Activated gamma-delta T cell (primary cell): ENCODE measurements at places on chromosomes 16 and 17.

DNA sequence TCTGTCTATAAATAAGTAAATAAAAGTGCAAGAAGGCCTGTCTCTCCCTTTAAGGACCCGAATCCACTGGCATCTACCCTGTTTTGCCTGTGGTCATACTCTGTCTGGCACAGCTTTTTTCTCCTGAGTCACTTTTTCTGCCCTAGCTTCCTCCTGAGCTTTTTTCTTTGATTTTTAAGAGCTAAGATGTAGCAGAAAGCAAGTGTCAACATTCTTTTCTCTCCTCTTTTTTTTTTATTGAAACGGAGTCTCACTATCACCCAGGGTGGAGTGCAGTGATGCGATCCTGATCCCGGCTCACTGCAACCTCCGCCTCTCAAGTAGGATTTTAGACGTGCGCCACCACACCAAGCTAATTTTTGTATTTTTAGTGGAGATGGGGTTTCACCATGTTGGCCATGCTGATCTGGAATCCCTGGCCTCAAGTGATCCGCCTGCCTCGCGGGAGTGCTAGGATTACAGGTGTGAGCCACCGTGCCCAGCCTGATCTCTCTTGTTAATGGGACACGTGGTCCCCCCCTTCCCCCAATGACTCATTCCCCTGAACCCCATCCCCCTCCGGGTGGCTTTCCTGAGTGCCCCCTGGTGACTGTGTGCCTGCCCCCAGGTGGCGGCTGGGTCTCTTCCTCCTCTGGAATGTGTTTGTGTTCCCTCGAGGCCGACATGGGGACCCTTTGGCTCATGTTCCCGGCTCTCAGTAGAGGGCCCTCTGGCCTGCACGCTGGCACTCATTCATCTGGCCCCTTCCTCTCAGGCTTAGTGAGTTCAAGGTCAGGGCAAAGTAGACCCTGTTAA is 14.2 kb downstream of the C16orf90 start:
- no peak for DNase-seq

DNA sequence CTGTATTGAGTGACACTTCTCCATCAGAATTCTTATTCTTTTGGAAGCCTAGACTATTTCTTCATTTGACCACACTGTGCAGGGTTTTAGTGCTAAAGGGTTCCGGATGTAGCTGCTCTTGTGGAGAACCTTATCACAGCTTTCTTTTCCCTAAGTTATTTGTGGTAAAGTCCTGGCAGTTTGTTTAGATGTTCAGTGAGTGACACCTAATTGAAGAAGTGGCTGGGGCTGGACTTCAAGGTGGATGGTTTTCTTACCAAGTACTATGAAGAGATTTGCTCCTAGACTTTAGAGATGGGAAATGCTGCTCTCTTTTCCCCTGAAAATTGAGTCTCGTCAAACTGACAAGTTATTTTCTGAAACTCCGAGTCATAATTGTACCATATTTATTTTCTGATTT is 144.0 kb upstream of the TBX2 start:
- no peak for DNase-seq

- DNase-seq = no peak
Measured at GRCh38 chr17:81843713-81844326, 9.0 kb upstream of the PPP1R27 start.

GRCh38 chr17:71085238-71086033 is 916.1 kb downstream of the KCNJ2 start:
- DNase-seq = no peak

DNA sequence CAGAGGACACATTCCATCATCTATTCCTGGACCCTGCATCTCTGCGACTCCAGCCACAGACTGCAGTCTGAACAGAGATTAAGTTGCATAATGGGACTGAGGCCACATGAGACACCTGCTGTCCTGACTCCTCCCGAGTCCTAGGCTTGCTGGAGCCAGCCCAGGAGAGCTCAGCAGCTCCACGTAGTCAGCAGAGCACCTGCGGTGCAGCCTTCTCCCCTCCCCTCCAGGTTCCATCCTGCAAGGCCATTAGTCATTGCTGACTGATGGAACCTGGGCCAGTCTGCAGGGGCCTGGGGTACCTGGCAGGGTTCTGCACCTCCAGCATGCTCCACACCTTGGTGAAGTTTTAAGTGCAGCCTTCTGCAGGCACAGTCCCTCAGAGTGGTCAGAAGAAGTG is 76.7 kb downstream of the PLD6 start:
- no peak for DNase-seq

- DNase-seq = no peak
Measured at GRCh38 chr16:10972819-10973464, 28.6 kb downstream of the CLEC16A start.

- DNase-seq = no peak
Measured at GRCh38 chr17:41992576-41992975, 24.7 kb downstream of the DNAJC7 start.

- no peak for DNase-seq
Measured at GRCh38 chr17:49882434-49882833, 34.6 kb upstream of the TAC4 start.

- no peak for DNase-seq
Measured at GRCh38 chr17:78923660-78924453, 1.3 kb downstream of the TIMP2 start.

DNA sequence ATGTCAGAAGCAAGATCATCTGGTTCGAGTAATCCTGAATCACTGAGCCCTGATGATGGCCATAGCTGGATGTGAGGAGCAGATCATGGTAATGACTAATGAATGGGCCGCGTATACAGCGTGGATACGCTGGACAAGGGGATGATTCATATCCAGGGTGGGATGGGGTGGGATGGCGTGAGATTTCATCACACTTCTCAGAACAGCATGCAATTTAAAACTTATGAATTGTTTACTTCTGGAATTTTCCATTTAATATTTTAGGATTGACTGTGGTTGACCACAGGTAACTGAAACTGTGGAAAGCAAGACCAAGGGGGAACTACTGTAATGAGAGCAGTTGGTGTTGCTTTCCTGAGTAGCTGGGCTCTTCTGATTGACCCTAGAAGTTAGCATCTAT is 225.5 kb downstream of the STX8 start:
- DNase-seq = no peak

GRCh38 chr17:79023180-79023705 is 726 bp upstream of the C1QTNF1 start:
- DNase-seq = no peak

- no peak for DNase-seq
Measured at GRCh38 chr17:8506145-8506544, 70.5 kb downstream of the NDEL1 start.

GRCh38 chr17:43655693-43656255 is 5.9 kb downstream of the MEOX1 start:
- DNase-seq = no peak

GRCh38 chr16:756428-756827 is 4.1 kb upstream of the MSLN start:
- DNase-seq = no peak

- DNase-seq = no peak
Measured at GRCh38 chr17:17467720-17468119, 9.1 kb upstream of the MED9 start.
